Fibroblast of mammary gland (primary cell): ENCODE measurements at places on chromosomes 4 and X.

DNA sequence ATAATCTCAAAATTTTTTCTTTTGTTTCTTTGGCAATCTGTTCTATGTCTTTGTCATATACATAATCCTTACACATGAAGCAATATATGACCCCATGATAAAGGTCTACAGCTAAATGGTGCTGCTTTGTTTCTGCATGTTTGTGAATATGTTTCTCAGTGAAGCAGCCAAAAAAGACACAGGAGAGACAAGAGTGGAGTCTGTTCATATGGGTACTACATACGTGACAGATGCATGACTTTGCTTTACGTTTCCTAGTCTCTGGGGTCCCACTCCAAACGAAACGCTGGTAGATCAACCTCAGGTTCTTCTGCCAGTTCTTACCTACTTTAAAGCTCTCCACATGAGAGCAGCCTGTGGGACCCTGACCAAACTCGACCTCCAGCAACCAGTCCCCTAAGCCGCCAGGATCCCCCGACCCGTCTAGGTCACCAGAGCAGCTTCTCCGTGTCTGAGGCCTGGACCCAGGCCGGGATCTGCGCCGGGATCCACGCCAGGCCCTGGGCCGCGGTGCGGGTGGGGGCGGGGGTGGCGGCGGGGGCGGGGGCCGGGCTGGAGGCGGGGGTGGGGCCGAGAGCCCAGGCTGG lies 1.5 kb downstream of the USP51 start:
- no peak for DNase-seq

- DNase-seq: peak; percentile 57
These were observed 15.8 kb downstream of the UBE2K start for GRCh38 chr4:39713691-39714090.

GRCh38 chr4:123597586-123597985 lies 201.0 kb downstream of the SPRY1 start:
- no peak for DNase-seq

- DNase-seq: no peak
These were observed 40.4 kb downstream of the NSG1 start for GRCh38 chr4:4427121-4427870.

GRCh38 chrX:136166221-136166855 lies 19.0 kb downstream of the FHL1 start:
- DNase-seq: peak; percentile 61

DNA sequence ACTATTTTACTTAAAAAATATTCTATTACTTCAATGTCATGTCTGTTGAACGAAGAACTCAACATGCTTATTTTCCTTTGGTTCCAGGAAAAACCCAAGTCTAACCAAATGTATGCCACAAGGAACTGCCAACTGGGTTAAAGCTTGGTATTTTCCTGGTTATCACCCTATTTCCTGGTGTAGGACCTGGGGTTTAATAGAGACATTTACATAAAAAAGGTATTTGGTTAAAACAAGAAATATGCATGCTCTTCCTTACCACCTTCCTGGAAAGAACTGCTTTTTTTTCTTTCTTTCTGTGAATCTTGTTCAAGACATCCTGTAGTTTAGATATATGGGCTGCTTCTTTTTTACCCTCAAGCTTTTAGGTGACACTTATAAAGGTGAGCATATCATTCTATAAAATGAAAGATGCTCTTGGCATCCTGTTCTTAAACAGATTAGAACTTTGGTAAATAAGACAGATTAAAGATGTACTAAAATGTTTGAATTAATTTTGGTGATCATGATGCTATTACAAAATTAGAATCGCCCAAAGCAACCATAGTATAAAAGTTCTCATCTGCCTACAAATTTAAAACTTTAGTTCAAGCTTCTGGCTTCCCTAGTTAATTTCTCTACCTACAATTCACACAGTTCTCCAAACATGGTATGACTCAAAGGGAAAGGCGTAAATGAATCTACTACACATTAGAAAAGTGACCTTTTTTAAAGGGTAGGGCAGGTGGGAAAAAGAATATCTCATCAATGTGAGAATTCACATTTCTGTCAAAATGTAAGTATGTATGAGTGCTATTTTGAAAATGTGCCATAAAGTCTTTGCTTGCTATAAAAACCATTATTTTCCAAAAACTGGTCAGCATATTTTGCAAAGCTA lies 103.5 kb downstream of the CNOT6L start:
- no peak for DNase-seq
